OCI-M1 (cell line): ENCODE measurements at places on chromosomes 2 and 18.

DNA sequence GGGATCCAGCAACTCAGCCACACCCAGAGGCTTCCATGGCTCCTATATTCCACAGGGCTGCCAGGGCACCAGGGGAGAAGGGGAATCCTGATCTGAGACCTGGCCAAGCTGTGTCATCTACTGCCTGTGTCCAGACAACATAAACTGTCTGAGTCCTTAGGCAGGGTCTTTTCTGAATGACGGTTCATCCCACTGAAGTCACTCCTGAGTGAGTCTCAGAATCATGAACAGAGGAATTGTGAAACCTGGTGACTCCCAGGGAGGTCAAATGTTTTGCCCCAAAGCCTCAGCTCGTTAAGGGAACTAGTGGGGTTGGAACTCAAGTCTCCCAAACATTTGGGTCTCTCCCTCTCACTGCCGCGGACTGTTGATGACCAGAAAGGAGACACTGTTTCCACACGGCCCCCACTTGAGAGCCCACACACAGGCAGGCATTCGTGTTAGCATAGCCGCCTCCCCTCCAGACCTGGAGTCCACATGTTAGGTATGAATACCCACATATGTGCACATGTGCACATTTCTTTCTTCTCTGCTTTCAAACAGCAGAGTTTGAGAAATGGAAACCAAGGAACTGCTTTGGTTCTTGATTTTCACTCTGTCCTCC, 125.0 kb upstream of the MSH6 start:
- DNase-seq = no peak

- DNase-seq = no peak
Measured at GRCh38 chr2:176398243-176399073, 129.2 kb downstream of the MTX2 start.

DNA sequence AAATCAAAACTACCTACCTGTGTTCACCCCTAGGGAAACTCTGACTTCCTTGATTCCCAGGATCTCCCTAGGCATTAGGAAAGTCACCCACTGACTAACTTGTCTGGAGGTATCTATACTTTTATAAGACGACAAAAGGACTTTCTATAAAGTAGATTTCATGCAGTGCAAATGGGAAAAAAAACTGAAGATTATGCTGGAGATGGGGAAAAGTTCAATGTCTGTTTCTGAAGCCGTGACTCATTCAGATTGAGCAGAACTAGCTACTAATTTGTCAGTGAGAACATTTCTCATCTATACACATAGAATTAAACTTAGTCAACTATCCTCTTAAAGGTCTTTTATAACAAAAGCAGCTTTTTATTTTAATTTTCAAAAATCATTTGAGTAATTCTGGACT, 6.0 kb downstream of the SEPTIN10 start:
- no peak for DNase-seq

DNA sequence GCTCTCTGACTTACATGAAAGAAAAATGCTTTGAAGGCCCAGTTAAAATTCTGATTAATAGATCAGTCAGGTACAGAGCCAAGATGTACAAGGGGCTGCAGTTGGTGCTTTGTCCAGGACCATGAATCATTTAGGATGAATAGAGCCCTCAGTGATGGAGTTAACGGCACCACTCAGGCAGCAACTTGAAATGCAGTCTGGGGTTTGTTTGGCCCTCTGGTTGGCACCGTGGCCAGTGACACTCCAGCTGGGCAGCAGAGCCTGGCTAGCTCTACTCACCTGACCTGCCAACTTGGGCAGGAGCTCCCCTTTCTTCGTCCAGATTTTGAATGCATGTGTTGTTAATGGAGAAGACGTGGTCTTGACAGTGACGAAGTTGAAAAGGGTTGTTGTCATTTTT, 493.0 kb upstream of the ACVR2A start:
- no peak for DNase-seq

- no peak for DNase-seq
Measured at GRCh38 chr2:44348400-44348799, 12.9 kb downstream of the PREPL start.

DNA sequence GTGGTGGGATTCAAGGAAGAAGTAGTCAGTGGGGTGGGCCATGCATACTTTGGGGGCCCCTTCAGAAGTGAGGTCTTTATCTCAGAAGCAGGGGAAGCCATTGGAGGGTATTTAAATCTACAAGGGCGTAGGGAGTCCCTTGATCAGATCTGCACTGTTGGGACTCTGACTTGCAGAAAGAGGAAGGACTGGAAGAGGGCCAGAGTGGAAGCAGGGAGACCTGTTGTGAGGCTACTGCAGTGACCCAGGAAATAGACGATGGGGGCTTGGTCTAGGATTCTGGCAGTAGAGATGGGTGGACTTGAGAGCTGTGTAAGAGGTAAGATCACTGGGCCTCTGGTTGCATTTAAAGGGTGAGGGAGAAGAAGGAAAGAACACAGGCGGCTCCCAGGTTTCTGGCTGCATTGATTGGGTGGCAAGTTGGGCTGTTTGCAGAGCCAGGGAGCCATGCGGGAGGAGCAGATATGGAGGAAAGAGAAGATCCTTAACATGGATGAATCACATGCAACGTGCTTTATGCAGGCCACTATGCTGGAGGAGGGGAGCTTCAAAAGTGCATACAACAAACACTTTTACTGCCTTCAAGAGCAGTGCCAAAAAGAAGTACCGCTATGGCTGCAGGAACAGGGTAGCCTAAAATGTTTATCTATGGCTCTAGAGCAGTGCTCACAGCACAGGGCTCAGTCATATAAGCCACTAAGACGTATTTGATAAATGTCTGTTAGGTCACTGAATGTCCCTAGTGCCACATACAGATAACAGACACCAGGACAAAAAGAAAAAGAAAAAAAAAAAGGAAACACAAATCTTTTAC, 2.3 kb downstream of the SFXN5 start:
- DNase-seq = peak; percentile 60

- no peak for DNase-seq
Measured at GRCh38 chr2:98161186-98161585, 74.2 kb downstream of the VWA3B start.

DNA sequence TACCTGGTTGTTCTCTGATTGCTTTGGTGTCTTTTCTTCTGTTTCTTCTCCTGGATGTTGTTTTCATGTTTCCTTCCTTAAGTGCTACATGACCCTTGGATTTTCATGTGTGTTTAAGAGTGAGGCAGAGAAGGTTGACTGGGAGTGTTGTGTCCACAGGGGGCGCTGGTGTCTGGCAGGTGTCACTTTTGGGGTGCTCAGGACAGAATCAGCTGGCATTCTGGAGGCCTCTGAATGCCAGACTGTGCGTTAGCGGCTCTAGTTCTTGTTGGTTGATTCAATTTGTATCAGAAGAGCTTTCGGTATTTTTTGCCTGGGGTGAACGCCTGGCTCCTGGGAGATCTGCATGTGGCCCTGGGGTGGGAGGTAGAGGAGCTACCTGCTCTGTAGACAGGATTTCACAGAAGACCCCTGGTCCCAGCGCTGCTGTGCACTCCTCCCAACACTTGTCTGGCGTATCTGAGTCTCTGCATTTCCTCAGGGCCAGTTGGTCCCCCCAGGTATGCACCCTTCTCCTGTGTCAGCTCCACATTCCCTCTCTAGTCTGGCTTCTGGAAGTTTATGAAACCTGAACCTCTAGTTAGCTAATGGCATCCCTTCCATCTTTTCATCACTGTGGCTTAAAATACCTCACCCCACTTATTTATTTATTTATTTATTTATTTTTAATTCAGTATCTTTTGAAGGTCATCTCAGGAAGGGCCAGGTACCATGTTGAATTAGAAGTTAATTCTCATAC, 1.1 kb downstream of the GREB1 start:
- peak; percentile 24 for DNase-seq

DNA sequence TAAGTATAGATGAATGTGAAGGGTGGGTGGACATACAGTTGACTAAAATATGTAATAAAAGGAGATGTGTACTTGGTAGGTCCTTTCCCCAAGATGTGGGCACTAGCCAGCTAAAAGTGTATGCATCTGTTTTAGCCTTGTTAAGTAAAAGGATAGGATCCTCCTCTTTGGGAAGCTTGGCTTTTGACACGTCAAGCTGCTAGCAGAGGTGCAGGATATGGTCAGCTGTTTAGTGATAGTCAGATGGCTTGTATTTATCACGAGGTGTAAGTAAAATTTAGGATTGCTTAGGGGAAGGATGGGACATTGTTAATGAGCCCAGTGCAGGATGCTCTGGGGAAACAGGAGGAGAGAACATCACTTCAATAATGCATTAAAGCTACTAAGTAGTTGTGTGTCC, 1.5 kb downstream of the MFSD6 start:
- DNase-seq = no peak

DNA sequence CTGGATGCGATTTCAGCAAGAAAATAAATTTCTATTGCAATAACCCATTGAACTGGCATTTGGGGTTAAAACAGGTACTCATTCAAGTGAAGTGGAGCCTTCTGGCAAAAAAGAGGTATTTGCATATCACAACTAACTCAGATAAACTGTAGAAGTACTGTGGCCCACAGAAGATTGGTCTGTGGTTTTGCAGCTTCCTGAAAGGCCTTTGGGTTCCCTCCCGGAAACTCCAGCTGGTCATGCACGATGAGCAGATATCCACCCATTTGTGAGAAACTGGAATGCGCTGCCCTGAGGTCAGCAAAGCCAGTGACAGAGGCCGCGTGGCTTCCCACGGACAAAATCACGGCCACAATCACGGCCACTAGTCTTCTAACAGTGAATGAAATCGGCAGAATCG, 106.3 kb downstream of the EPHA4 start:
- peak; percentile 89 for DNase-seq

GRCh38 chr18:55592572-55592971, 4.6 kb upstream of the TCF4 start:
- DNase-seq = peak; percentile 87

DNA sequence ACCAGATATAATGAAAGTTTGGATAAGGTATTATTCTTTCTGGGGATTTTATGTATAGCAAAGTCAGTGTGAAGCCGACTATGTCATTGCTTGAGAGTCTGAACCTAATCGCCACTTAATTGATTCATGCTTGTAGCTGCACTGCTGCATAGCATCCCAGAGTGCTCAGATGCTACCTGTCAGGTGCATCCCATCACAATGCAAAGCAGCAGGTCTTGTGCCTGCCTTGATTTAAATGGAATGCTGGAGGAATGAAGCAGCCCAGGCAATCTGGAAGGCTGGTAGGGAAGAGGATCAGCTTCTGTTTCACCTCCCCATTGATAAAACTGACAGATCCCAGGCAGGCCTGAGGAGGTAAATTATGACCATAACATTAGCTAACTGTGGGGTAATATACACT, 40.4 kb upstream of the ATIC start:
- no peak for DNase-seq

GRCh38 chr2:27416151-27416550, 6.8 kb upstream of the PPM1G start:
- no peak for DNase-seq
